ENCODE measurements at places on chromosomes 13 and 19.

- no peak for DNase-seq
Observed at GRCh38 chr13:110238818-110239195, 68.2 kb downstream of the COL4A1 start.

DNA sequence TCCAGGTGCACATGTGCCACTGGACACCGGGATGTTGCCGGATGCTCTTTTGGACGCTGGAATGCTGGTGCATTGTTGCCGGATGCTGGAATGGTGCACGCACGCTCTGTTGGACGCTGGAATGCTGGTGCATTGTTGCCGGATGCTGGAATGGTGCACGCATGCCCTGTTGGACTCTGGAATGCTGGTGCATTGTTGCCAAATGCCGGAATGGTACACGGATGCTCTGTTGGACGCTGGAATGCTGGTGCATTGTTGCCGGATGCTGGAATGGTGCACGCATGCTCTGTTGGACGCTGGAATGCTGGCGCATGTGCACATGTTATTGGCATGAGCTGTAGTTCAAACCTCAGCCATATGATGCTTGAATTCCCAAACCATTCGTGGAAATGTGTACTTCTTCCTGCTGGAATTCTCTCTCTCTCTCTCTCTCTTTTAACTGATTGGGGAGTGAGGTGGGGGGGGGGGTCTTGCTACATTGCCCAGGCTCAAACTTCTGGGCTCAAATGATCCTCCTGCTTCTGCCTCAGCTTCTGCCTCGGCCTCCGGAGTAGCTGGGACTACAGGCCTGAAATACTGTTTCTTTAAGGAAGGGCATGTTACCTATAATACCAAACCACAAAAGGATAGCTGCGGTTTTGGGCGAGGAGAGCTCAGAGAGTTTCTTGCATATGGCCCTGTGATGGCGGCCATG lies 1.2 kb upstream of the MCF2L start:
- DNase-seq: no peak

DNA sequence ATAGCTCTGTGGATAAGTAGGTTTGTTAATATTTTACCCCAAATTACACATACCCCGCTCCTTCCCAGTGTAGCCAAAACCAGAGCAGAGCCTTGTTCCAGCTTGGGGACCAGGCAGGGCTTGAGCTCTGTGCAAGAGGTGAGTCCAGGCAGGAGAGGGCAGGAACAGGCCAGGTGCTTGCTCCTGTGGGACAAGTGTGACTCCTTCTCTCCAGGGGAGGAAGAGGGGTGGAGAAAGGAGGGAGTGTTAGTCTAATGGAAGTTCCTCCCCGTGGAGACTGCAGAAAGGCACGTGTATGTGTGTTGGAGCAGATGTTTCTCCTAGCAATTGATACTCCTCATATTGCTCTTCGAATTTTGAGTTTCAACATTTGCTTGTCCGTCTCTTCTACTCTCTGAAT lies 201.0 kb downstream of the FGF9 start:
- DNase-seq: no peak

GRCh38 chr19:18109733-18110608 lies 12.4 kb downstream of the MAST3 start:
- no peak for DNase-seq

DNA sequence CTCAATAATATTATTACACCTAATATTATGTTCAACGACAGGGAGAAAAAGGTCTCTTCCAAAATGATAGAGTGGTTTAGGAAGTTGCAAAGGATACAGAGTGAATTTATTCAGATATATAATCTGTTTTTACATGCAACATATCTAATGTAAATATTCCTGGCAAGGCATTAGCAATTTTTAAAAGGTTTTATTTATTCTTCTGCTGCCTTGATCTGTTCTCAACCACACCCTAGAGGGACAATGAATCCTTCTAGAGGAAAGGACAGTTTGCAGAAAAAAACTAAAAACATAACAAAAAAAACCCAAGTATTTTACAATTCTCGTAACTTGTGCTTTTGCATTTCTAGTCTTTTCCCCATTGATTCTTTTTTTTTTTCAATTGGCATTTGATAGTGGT lies 459.6 kb downstream of the KLF12 start:
- DNase-seq: no peak

DNA sequence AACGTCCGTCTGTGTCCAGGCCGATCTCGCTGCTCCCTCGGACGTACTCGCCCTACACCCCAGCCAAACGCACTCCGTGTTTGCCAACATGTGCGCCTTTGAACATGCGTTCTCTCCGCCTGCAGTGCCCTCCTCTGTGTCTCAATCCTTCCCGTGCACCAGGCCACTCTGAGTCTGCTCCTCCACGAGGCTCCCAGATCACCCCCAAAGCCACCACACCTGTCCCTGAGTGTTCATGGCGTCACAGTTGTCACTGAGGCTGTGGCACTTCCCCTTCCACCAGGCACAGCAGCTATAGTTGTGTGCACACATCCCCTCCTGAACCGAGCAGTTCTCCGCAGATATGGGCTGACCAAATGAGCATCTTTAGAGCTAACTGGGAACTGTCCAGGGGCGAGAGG lies 35.6 kb downstream of the RASA3 start:
- DNase-seq: no peak

- DNase-seq: no peak
Observed at GRCh38 chr19:28519952-28520861, 692.7 kb downstream of the UQCRFS1 start.
